ENCODE measurements at places on chromosomes 16 and 17. TPM values are rescaled to one million over a fixed set of nuclear protein-coding genes. Genes with fewer than 3 reads are reported as not detected.

VAT1L gene
- total RNA-seq = 0.50 TPM

DNA sequence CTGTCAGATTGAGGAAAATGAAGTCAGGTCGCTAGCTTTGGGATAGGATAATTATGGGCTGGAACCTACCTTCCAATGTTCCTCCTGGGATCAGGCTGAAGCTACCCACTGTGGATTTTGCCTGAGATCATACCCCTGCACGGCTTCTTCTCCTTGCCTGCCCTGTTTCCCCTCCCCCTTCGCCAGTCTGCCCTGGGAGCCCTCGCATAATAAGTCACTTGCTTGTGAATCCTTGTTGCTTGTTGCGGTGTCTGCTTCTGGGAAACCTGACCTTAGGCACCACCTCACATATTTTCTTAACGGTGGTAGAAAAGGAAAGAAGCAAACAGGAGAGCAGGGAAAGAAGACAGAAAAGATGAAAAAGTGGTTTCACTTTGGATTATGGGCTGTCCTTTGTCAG, 13.3 kb upstream of the PMP22 start:
- DNase-seq = no peak

GRCh38 chr17:20961586-20961985, 81.2 kb downstream of the USP22 start:
- DNase-seq = no peak

DNA sequence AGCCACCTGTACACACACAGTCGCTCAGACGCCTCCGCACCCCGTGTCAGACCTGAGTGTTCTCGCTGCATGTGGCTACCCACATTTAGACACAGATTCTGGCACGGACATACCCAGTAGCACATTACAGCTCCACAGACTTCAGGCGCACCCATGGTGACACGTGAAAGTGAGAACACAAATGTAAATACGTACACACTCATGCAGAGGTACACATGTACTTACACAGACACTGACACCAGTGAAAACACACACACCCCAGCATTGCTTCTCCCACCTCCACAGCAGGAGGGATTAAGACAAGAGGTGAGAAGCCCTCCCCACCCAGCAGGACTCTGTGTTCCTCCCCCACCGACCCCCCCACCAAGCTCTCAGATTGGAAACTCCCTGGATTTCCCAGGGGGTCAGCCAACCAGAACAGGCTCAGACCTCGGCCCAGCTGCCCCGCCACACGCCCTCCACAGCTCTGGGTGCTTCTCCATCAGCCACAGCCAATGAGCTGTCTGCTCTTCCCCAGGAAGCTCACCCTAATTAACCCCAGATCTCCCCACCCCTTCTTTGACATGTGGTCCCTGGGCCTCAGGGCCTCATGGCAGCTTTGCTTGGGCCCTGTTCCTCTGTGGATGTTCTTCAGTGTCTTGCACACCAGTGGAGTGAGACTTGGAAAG, 5.3 kb upstream of the FOXN1 start:
- DNase-seq = no peak

DNA sequence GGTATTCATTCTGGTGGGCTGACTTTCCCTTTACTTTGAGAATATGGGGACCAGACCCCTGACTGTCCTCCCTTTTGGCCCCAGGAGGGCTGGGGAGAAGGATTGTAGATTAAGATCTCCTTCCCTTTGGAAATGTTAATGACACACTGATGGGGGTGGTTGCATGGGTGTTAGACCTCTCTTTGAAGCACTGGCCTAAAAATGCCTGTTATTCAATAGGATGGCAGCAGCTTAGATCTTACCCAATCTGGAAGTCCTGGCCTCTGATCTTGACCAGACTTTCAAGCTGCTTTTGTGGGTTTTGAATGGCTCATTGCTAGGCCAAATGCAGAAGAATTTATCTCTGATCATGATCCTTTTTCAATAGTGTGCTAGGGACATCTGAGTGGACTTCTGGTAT, 25.7 kb downstream of the MAP3K3 start:
- DNase-seq = no peak

Measured in omental fat pad (tissue), 4 donors.